ENCODE measurements at places on chromosomes 16 and 17.

DNA sequence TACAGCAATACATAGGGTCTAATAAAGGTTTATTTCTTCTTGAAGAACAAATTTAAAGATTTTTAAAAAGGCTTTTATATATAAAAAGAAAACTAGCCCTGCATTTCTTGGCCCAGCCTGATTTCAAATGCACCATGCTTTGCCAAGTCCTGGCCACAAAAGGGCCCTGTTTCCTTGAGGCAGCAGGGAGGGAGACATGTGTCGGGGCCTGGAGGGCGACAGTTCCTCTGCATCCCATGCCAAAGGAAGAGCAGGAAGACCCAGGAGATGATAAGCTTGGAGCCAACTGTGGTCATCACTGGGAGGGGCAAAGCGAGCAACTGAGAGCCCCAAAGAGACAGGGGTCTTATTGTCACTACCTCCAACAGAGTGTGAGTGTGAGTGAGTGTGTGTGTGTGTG, 571.5 kb upstream of the PSMD7 start:
- DNase-seq, result no peak

- DNase-seq, result no peak
These were observed 6.1 kb downstream of the KRT35 start for GRCh38 chr17:41474863-41475262.

GRCh38 chr16:8685617-8686016, 11.2 kb downstream of the ABAT start:
- no peak for DNase-seq

GRCh38 chr17:68782789-68783188, 172.4 kb downstream of the ABCA8 start:
- DNase-seq, result no peak

- DNase-seq, result no peak
These were observed 46.7 kb downstream of the WDR45B start for GRCh38 chr17:82601447-82602000.

GRCh38 chr17:80695979-80696378, 151.3 kb downstream of the RPTOR start:
- DNase-seq, result no peak

DNA sequence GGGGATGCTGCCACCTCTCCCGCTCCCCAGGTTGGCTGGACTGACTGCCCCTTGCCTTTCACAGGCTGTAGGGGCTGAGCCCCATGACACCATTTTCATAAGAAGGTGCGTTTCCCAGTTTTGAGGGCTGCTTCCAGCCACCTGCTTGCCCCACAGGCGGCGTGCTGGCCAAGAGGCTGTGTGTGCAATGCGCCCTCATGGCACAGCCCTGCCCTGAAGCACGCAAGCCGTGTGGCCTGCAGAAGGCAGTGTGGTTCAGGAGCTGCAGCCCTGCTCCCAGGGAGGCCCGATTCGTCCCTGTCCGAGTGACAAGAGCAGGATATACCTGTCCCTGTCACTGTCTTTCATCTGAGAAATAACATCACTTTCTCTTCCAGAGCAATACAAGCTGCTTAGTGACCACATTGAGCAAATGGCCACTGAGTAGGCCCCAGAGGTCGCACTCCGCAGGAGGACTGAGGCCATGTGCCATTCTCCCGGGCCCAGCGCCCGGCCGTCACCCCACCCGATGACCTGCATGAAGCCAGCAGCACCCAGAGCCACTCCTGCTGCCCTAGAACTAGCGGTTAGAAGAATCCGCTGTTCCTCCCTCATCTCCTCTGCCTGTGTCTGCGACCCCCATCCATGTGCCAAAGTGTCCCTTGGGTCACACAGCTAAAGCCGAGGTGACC, 24.2 kb downstream of the CIBAR2 start:
- no peak for DNase-seq

DNA sequence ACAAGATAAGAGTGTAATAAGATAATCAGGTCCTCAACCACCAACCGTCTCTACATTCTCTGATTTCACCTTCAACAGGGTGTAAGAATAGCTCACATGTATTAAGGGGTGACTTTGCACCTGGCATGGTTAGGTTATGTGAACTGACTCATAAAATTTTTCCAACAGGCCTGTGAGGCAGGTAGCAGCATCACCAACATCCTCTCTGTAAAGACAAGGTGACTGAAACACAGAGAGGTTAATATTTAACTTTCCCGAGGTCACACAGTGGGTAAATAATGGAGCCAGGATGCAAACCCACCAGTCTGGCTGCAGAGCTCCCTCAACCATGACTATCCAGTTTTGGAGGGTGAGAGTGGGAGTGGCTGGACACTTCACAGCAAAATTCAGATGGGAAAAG, 317.2 kb downstream of the C16orf95 start:
- no peak for DNase-seq

DNA sequence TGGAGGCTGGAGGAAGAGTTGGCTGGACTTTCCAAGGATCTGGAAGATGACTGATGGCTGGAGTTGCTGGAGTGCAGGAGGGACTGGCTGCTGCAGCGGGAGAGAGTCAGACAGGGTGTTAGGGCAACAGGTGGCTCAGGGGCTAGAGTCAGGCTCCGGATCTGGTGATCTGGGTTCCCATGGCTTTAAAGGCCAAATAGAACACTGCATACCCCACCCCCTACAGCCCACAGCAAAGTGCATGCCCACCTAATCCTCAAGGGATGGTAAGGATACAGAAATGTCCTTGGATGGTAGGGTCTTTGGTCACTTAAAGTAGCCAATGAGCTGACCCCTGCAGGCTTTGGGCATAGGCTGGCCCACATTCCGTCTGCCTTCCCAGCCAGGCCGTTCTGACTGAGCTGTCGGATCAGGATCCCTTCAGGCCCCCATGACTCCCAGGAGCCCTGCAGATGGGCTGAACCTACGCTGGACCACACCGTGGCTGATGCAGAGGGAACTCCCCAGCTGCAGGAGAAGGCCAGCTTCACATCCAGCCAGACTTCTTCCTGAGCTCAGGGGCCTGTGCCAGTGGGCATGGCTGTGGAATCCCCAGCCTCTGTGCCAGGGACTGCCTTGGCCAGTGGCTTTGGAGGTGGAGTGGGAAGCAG, 13.9 kb downstream of the TNS4 start:
- no peak for DNase-seq

DNA sequence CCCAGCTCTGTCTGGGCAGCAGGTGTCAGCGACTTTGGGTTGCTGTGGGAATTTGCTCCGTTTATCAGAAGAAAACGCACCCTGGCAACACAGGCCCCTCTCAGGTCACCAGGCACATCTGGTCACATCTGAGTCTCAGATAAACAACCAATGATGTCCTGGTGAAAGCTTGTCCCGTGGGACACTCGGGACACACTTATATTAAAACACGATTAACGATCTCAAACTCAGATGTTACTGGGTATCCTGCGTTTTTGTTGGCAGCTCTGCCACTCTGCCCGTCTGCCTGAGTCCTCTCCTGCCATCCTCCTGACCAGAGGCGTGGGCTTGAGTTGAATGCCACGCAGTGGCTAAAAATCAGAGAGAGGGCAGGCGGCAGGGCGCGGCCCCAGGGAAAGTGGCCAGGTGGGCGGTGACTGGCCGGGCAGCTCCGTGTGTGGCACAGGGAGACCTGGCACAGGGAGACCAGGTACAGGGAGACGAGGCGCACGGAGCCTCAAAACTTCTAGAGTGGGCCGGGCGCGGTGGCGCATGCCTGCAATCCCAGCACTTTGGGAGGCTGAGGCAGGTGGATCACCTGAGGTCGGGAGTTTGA, 2.1 kb downstream of the SECTM1 start:
- no peak for DNase-seq

- DNase-seq, result peak; percentile 71
These were observed 354.1 kb downstream of the SEC14L1 start for GRCh38 chr17:77494664-77495435.

GRCh38 chr16:89009343-89010209, 32.6 kb upstream of the CBFA2T3 start:
- peak; percentile 77 for DNase-seq

DNA sequence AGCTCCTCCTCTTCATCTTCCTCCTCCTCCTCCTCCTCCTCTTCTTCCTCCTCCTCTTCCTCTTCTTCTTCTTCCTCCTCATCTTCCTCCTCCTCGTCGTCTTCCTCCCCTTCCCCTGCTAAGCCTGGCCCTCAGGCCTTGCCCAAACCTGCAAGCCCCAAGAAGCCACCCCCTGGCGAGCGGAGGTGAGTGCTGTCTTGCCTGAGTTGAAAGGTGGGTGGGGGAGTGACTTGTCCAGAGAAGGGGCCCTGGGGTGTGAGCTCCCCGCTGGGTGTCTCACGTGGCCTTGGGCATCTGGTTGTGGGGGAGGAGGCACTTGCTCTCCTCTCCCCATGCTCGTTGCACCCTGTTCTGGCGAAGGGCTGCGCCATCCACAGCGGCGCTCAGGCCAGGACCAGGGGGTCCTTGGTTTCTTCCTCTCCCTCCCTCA, 8.0 kb downstream of the ELOB start:
- no peak for DNase-seq

DNA sequence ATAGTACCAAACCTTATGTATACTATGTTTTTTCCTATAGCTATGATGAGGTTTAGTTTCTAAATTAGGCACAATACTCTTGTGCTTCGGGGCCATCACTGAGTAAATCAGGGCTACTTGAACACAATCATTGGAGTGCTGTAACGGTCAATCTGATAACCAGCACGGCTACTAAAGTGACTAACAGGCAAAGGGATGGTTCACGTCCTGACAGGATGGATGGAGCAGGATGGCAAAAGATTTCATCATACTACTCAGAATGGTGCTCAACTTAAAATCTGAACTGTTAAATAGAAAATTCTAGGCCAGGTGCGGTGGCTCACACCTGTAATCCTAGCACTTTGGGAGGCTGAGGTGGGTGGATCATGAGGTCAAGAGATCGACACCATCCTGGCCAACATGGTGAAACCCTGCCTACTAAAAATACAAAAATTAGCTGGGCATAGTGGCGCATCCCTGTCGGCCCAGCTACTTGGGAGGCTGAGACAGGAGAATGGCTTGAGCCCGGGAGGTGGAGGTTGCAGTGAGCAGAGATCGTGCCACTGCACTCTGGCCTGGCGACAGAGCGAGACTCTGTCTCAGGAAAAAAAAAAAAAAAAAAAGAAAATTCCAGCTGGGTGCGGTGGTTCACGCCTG, 7.0 kb downstream of the TUFM start:
- DNase-seq, result no peak

- no peak for DNase-seq
These were observed 115.2 kb downstream of the PITPNC1 start for GRCh38 chr17:67492251-67492740.

DNA sequence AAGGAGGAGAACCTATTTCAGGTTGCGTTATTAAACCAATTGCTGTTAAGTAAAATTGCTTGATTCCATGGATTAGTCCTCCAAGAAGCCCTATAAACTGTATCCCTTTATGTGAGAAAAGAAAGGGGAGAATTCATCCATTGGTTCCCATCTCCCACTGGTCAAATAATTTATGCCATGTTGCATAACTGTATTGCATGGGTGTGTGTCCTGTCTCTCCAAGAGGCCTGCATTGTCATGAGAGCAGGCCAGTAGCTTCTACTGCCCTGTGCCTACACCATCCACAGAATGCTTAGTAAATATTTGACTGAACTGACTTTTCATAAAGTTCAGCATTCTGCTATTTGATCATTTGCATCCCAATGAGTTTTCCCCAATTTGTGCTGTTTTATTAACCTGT, 11.7 kb upstream of the TOB1 start:
- DNase-seq, result no peak

DNA sequence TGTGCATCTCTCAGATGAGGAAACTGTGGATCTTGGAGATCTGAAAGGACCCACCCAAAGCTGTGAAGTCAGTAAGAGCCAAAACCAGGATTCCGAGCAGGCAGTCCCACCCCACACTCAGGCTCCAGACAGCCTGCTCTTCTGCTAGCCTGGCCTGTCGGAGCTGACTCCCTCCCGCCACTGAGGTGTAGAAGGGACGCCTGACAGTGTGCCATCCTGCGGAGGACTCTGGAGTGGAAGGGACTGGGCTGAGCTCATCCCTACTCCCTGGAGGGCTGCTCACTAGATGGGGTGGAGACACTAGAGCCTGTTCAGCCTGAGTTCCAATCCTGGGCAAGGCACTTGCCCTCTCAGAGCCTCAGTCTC, 36.0 kb downstream of the WFDC1 start:
- DNase-seq, result no peak

DNA sequence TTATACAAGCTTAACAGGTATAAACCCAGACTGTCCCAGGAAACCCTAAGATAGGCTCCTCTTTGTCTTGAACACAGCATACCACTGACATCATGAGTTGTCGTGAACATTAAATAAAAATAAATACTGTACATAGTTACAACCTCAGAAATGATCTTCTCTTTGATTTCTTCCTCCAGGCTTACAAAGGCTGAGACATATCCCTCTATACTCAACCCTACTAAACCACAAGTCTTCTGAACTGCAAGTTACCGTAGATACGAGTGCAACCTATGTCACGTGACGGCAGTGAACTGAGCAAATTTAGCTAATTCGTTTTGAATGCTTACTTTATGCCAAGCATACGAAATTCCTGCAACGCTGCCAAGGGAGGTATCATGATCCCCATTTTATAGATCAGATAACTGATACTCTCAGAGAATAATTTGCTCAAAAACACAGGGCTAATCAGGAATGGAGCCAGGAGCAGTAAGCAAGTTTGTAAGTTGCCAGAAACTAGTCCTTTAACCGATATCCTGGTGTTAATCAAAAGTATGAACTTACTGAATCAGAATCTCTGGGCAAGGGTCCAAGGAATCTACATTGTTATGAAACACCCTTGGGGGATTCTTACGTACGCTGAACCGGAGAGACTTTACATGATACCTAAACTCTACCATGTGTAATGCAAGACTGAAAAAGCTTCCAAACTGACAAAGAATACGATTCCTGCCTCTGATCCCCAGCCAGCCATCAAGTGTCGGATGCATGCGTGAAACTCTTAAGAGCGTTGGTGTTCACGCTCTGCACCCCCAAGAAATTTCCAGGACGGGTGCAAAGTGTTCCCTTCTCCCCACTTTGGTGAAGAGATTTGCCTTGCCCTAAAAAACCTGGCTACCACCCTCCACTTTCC, 106.2 kb downstream of the XYLT1 start:
- DNase-seq, result peak; percentile 79

DNA sequence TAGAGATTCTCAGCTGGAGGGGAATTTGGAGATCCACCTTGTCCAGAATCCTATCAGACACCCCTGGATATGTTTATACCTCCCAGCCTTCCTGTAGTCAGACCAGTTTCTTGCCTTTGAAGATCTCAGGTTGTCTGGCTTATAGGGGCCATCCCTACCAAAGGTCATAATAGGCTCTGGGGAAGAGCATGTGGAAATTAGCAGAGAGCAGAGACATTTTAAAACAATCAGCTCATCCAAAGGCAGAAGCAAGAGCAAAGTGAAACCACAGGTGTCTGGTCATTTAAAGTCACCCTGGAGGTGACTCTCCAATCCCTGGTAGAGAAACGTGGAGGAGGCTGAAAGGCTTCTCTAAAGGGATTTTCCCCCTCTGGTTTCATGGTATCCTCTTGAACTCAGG, 299.3 kb upstream of the EEF2KMT start:
- no peak for DNase-seq

- no peak for DNase-seq
These were observed 164.6 kb downstream of the VPS53 start for GRCh38 chr17:550041-550398.

DNA sequence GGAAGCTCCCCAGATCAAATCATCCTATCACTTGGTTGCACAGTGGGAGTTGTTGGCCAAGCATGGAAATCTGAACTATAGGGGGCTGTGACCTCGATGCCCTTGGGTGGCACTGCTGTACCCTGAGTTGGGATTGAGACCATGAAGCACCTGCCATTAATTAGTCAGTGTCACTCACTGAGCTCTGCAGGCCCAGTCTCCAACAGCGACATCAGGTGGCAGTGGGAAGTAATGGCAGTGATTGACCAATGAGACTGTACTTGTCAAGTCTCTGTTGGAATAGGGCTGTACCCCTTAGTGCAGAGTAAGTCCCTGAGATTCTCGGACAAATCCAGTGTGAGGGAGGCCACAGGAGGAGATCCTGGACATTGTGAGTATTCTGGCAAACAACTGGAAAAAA, 118.0 kb upstream of the RPL38 start:
- no peak for DNase-seq
